ENCODE measurements at places on chromosomes 6 and 20.
A peak's percentile ranks its signal among the peaks of the same experiment; 100 is the strongest.

GRCh38 chr6:30749554-30750378 is 5.4 kb upstream of the IER3 start:
- DNase-seq, result no peak

- DNase-seq, result no peak
Observed at GRCh38 chr6:121482004-121482693, 46.7 kb downstream of the GJA1 start.

DNA sequence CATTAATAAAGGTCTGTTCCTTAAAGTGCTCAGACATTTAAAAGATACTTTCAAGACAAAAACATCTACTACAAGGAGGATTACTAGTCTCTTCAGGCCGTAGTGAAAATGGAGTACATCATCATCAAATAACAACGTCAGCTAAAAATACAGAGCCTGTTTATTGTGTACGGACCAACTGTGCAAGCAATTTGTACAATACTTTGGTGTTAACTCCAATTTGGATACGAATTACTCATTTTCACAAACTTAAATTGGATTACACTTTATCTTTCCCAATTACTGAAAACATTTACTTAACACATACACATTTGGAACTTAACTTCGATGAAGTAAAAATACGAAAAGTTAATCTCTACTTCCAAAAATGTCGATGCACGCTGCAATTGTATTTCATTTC is 802 bp downstream of the CYP39A1 start:
- DNase-seq, result no peak

- DNase-seq, result no peak
Observed at GRCh38 chr6:168197636-168198301, 118.8 kb upstream of the FRMD1 start.

DNA sequence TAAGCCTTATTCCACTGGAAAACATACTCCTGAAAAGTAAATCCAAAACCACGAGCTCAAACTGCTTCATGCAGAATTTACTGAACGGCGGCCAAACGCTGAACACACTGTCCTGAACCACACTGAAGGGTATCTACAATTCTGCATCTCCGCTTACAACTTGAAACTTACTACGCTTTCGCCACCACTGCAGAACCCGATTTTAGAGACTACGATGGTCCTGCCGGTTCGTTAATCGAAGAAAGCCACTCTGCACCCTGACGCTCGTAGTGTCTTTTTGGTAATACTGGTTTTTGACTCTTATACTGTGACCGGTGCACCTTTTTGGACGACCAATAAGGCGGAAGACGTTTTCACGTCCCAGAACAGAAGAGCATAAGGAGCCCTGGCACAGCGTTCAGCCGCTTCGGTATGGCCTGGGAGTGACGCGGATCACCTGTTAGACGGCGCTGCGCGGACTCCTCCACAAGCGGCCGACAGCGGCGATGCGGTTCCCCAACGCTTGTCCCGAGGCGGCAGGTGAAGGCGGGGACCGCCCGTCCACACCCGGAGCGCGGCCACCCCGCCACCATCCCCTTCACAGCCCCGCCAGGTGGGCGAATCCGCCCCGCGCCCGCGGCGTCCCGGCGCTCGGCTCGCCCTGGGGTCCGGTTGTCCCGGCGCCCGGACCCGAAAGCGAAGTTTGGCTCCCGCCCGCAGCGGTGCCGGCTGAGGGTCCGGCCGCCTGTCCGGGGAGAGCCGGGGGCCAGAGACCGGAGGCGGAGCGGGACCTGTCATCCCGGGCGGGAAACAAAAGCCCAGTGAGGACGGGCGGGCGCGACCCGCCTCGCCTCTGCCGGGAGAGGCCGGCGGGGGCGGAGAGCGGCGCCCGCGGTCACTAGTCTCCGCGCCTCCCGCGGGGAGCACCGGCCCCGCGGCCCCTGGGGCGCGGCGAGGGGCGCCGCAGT is 784 bp downstream of the FKBP5 start:
- DNase-seq, result peak; percentile 83

- DNase-seq, result no peak
Observed at GRCh38 chr6:124530926-124531325, 431.3 kb upstream of the RNF217 start.

DNA sequence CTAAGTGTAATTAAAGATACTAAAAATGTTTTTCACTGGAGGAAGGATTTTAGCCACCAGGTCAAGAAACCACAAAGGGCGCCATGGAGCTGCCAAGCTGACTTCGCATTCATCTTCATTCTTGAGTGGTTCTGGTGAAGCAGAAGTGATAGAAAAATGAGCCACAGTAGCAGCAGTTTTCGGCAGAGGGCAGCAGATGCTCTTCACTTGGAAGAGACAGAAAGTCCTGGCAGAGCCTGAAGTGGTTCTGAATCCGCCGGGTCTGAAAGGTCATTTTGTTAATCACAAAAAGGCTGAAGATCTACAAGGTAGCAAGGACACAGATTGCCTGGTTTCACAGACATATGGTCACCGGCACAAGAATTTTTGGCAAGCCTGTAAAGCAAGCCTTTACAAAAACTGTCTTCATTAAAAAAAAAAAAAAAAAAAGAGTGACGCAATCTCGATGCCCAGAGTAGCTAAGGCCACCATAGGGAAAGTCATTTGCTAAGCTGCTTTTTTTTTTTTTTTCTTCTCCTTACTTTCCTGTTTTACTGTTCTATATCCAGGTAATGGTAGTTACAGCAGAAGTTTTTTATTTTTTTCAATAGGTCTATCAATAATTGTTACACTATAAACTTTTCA is 345.1 kb upstream of the AGPAT4 start:
- peak; percentile 53 for DNase-seq

DNA sequence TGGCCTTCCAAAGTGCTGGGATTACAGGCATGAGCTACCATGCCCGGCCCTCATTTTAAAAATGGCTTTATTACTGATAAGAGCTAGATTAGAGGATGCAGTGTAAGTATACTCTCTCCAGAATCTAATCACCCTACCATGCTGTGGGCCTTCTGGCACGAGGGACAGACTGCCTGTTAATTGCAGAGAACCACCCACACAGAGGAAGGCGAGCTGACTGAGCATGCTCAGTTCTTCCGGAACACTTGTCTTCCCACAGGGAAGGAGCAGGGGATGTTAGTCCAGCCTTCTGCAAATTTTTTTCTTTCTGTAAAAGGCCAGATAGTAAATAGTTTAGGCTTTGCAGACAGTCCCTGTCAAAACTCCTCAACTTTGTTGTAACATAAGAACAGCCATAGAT is 48.9 kb downstream of the ALDH5A1 start:
- no peak for DNase-seq

DNA sequence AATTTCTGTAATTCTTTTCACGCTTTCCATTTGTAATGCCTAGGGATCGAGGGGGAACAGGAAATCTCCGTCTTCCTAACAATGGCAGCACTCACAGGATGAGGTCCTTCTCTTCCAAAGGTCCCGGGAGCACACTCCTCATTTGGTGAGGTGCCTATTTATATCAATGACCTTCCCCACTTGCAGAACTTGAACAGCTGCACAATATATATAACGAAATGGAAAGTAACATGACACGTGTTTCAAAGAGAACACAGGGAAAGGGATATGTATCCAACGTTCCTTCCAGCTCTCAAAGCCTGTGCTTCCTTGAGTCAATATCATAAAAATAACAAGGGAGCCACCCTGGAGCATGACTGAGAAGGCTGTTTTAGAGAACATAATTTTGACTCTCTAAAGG is 78.6 kb upstream of the RBM24 start:
- DNase-seq, result no peak

DNA sequence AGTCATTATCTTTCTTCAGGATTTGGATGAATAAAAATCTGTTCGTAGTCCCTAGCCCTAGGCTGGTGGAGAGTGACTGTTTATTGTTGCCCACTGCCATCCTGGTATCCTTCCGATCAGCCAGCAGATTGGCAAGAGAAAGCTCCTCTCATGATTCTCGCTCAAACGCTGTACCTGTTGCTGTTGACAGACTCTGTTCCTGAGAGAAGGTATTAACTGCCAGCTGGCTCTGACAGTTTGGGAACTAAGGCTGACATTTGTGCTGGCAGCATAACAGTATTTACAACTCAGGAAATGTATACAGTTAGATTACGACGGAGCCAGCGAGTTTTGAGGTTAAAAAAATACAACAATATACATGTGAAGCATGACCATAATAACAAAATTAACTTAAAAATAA is 674.5 kb downstream of the PRKN start:
- DNase-seq, result no peak

GRCh38 chr20:6829510-6830116 is 62.1 kb downstream of the BMP2 start:
- DNase-seq, result peak; percentile 12

- DNase-seq, result no peak
Observed at GRCh38 chr20:49891476-49892110, 23.7 kb downstream of the SPATA2 start.

DNA sequence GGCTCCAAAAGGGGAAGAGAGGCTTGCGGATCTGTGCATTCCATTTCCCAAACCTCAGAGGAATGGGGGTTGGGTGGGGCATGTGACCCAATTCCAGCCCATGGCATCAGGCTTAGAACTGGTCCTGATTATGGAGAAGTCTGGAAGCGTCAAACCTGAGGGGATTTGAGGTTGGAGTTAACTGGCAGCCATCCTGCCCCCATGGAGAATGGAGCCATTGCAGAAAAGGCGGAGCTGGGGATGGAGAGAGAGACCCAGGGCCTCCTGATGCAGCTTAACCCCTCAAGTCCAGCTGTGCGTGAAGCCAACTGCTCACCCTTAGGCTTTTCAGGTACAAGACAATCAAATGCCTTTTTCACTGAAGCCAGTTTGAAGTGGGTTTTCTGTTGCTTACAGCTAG is 9.9 kb upstream of the SDCBP2 start:
- DNase-seq, result no peak

- peak; percentile 71 for DNase-seq
Observed at GRCh38 chr6:27472182-27472616, 706 bp downstream of the ZNF184 start.

- DNase-seq, result peak; percentile 55
Observed at GRCh38 chr6:97059473-97059872, 134.9 kb downstream of the KLHL32 start.

GRCh38 chr20:37200926-37201826 is 21.8 kb upstream of the MROH8 start:
- no peak for DNase-seq

GRCh38 chr6:42562788-42563405 is 932 bp upstream of the UBR2 start:
- no peak for DNase-seq

- DNase-seq, result no peak
Observed at GRCh38 chr6:19632230-19632629, 204.9 kb upstream of the ID4 start.

- DNase-seq, result no peak
Observed at GRCh38 chr6:128036808-128037570, 136.1 kb upstream of the THEMIS start.

- DNase-seq, result no peak
Observed at GRCh38 chr6:15131234-15131633, 114.6 kb upstream of the JARID2 start.

- DNase-seq, result no peak
Observed at GRCh38 chr6:56101141-56101553, 146.2 kb downstream of the COL21A1 start.

DNA sequence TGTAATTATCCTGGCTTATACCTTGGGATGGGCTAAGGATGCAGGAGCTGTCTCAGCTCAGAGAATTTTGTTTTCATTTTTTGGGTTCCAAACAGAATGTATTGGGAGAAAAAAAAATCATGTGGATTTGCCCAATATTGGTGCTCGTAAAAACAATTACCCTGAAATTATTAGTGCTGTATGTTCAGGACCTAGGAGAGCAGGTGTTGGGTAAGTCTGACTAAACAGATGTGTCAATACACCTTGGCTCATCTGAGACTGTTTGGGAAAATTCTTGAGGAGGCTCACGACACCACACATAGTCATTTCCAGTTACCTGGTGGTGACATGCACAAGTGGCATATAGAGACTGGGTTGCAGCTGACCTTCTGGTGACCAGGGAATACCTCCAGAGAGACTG is 802.1 kb upstream of the FLRT3 start:
- DNase-seq, result no peak

DNA sequence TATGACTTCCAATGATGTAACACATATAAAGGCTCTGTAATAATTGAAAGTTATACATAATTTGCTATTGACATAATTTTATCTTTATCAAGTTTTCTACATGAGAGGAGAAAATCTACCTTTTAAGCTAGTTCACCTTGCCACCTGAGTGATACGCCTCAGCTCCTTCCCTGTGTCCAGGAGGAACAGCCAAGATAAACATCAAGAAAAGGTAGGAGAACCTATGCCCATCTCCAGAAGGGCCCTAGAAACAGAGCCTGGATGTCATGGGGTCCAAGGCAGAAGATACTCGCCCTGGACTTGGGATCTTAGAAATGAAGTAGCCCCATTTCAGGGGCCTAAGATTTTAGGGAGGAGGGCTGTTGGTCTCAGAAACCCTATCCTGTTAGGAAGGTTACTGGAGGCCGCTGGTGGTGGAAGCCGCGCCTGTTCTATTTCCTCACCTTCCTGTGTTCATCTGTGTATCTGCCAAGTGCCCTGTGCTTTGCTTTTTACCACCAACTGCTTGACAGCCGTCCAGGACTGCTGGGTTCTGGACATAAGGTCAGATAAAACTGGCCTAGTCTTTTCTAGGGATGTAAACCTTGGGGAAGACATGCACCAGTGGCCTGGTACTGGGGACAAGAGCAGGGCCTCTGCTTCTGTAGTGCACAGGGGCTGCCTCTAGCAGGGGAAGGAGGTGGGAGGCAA is 178.5 kb downstream of the ARID1B start:
- no peak for DNase-seq

DNA sequence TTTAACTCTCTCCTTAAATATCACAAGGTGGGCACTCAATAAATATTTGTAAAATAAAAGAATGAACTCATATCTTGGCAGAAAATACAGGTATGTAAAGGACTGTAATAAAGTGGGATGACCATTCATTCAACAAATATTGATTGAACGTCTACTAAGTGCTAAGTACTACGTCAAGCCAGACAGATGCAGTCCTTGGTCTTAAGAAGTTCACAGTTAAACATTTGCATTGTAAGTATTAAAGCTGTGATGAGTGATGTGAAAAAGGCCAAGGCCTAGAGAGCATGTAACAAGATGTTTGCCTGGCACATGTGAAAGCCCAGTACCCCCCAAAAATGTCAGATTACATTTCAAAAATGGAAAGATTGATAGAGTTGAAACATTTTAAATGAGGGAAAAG is 130.1 kb upstream of the TMEM170B start:
- no peak for DNase-seq

DNA sequence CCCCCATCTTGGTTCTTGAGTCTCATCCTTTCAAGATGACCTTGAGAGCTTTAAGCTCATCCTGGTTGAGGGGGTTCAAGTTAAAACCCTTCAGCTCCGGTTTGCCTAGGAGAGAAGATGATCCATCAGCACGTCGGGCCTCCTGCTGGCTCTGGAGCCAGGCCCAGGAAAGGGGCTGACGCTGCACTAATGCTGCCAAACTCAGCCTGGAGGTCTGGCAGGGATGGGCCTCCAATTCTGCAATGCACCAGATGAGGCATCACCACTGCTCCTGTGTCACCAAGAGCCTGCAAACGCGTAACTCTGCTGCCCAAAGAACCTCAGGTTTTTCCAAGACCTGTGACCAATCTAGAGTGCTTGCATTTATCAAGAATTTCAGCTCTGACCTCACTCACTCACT is 6.1 kb downstream of the PDRG1 start:
- DNase-seq, result no peak

All from NCI-H526 (cell line).